ENCODE measurements at places on chromosomes 1 and 21.

GRCh38 chr1:16072095-16072494 lies 1.4 kb downstream of the FAM131C start:
- no peak for DNase-seq

DNA sequence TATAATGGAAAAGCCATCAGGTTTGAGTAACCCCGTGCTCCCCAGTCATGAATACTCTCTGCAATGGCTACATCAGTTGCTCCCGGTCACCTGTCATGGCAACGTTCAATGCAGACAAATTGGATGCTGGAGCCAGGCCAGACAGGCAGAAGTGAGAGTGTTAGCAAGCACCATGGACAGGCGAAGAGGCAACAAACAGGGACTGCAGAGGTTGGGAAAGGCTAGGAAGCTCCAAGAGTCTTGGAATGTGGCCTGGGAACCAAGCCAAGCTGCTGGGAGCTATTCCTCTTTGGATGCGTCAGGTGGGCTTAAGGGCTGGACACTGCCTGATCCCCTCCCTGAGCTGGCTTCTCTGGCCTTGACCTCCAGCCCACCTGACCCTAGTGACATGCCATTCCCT lies 102.9 kb downstream of the ACTL8 start:
- DNase-seq = no peak

DNA sequence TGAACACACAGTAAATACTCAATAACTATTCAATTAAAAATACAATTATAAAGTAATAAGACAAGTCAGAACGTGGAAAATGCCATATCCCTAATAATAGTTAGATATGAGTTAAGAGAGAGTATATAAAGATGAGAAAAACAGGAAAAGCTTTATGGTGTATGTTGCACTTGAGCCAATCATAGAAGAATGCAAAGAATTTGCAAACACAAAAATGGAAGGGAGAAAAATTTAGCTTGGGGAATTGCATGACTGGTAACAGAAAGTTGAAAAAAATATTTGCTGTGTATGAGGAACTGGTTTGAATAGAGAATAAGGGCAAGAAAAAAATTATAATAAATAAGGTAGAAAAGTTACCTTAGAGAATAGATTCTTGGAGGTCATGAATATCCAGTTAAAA lies 739.6 kb upstream of the CXADR start:
- no peak for DNase-seq

GRCh38 chr1:31007462-31007991 lies 58.0 kb downstream of the PUM1 start:
- no peak for DNase-seq

DNA sequence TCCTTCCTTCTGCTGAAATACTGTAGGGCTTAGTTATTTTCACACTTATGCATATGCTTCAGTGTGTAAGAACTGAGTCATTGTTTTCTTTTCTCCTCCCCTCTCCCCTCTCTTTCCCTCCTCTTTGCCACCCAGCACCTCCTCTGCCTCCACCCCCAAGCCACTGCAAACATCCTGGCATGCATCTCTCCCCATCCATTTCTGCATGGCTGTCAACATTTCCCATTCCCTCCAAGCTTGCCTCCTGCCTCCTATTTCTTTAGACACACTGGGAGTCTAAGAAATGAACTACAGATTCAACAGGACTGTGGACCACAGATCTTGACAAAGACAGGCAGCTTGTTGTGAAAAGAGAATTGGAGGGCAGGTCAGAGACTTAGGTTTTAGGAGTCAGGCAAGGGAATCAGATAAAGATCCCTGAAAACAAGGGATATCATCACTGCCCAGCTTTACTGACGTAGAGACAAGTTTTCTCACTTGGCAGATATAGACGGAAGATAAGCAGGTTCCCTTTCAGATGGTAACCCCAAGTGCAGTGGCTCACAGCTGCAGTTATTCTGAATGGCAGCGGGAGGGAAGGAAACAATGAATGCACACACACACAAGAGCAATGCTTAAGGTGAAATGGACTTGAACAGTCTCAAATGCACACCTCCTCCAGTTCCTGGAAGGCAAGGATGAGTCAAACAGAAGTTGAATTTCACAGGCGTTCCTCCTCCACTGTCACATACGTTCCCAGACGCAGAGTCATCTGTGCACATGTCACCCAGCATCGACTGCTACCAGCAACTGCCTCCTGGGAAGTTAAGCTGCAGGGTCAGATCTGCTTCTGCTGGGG lies 56.1 kb downstream of the HIVEP3 start:
- peak; percentile 76 for DNase-seq

GRCh38 chr1:5594056-5594956 lies 397.9 kb downstream of the NPHP4 start:
- no peak for DNase-seq

GRCh38 chr1:219990782-219991510 lies 55.4 kb downstream of the EPRS1 start:
- DNase-seq = no peak

DNA sequence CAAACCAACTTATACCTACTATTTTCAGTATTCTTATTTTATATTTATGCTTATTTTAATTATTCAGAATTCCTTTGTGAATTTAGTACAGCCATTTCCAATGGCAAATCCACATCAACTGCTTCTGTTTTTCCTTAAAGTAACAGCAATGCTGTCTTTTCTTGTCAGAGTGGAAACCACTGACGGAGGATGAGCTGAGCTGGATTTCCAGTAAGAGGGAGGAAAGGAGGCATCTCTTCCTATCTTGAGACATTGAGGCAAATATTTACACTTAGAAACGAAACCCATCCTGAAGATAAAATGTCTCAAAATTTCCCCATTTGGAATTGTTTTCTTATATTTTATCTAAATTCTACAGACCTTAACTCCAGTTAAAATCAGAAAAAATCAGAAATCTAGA lies 66.1 kb upstream of the SLC44A3 start:
- no peak for DNase-seq

GRCh38 chr1:194117582-194117981 lies 931.2 kb upstream of the B3GALT2 start:
- no peak for DNase-seq

- no peak for DNase-seq
Measured at GRCh38 chr21:31647650-31648049, 11.8 kb upstream of the SOD1 start.
